ENCODE measurements at places on chromosomes 3 and 15.

- DNase-seq, result no peak
These were observed 3.3 kb upstream of the CNTN3 start for GRCh38 chr3:74617776-74618175.

DNA sequence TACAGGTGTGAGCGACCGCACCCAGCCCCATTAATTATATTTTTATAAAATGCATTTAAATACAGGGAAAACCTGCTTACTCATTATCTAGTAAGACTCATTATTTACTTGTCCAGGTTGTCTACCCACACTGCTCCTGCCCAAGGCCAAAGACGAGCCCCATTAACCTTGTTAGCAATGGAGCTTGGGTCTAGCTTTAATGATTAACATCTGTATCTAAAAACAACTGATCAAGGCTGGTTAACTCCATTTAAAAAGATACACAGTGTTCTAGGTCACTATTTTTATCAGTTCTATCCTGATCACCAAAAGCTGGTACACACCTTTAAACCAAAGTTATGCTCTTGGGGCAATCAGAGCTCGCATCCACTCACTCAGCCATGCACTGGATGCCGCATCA lies 10.4 kb upstream of the NCKIPSD start:
- DNase-seq, result no peak

DNA sequence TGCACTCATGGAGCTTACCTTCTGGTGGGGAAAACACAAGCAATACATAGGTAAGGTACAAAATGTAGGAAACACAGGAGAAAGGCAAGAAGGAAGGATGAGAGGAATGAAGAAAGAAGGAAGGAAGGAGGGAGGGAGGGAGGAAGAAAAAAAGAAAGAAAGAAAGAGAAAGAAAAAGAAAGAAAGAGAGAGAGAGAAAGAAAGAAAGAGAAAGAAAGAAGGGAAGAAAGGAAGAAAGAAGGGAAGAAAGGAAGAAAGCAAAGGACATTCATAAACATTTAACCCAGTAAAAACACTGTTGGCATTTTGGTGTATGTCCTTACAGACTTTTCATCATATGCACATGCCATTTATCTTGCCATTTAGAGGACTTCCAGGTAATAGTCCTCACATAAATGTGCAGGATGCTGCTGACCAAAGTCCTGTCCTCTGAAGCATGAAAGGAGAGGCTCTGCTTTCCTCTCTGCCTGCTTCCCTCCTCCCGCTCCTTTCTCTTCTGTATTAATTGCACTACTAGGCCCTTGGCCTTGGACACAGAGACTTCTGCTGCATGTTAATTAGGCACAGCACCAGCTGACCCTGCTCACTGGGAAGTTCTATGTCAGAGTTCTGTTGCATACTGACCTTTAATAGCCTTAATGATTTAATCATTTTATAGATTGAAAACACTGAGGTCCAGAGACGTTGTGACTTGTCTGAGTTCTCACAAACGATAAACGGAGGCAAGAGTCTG lies 29.7 kb upstream of the NDUFB4 start:
- no peak for DNase-seq

GRCh38 chr3:60913474-60913873 lies 337.8 kb downstream of the FHIT start:
- no peak for DNase-seq

DNA sequence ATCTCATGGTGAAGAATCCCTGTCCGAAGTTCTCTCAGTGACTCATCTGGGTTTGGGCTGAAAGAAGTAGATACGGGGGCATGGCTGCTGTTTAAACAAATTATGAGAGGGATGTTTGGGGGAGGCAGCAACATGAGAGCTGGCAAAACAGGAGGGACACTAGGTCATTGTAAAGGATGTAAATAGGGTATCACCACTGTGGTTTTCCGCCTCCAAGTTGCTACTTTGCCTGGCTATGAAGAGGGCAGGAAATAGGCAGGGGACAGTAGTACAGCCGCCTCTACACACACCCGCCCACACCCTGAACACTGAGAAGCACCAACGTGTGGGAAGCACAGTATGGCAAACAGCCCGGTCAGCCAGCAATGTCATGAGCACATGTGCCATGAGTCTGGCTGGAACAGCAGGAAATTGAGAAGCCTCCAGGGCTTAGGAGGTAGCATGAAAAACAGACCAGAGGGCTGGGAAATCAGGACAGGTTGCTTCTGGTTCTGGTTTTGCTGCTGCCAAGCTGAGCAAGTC lies 17.1 kb downstream of the HEXA start:
- DNase-seq, result no peak

- no peak for DNase-seq
These were observed 66.6 kb downstream of the TM4SF4 start for GRCh38 chr3:149541091-149541491.

- no peak for DNase-seq
These were observed 62.4 kb downstream of the CEMIP start for GRCh38 chr15:80841541-80841940.

DNA sequence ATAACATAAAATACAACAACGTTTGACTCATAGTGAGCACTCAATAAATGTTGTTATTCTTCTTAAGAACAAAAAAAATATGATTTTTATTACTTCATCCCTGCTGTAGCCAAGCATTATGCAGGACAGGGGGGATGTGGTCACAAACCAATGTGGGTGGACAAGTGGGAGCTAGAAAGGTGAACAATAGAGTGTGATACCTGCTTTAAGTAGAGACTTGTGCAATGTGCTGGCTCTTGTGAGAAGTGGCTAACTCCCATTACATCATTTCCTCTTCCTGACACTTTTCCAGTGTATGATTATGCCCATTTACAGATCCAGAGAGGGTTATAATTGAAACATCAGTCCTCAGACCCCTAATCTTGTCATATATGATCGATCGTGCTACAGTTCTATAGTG lies 193.6 kb downstream of the UBE2E2 start:
- DNase-seq, result no peak

DNA sequence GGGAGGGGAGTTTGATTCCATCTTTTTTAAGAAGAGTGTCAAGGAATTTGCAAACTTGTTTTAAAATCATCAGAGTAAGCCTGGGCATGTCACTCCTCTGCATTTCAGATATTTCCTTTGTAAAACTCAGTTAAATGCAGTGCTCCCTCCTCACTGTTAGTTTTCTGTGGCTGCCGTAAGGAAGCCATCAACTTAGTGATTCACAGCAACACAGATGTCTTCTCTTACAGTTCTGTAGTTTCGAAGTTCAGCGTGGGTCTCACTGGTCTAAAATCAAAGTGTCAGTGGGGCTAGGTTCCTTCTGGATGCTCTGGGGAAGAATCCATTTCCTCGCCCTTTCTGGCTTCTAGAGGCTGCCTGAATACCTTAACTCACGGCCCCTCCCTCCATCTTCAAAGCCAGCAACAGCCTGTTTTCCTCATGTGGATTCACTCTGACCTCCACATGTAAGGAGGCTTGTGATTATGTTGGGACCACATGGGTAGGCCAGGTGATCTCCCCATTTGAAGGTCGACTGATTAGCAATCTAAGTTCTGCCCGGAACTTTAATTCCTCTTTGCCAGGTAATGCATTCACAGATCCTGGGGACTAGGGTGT lies 12.4 kb downstream of the ISG20 start:
- no peak for DNase-seq

- DNase-seq, result no peak
These were observed 14.1 kb downstream of the CTSH start for GRCh38 chr15:78930577-78931388.

DNA sequence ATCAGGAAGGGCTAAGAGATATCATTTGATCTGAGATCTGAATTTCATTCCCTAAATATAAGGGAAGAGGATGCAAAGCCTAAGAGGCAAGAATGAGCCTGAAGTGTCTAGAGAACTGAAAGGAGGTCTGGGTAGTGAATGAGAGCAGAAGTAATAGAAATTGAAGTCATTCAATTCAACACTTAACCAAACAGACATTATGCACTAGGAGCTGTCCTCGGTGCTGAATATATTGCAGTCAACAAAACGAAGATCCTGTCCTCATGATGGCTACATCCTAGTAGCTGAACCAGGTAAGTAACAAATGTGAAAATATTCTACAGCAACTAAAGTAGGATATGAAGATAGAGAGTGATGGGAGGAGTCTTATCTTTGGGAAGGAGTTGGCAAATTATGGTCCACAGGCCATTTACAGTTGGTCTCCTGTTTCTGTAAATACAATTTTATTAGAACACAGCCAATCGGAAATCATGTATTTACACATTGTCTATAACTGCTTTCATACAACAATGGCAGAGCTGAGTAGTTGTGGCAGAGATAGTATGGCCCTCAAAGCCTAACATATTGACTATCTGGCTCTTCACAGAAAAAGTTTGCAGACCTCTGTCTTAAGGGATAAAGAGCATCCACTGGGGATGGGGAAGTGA lies 192.9 kb upstream of the CADPS start:
- DNase-seq, result no peak

- DNase-seq, result no peak
These were observed 79.8 kb downstream of the CNTN6 start for GRCh38 chr3:1172644-1173043.

GRCh38 chr3:188949456-188949855 lies 222.3 kb upstream of the TPRG1 start:
- no peak for DNase-seq
